KBM-7 (cell line): ENCODE measurements at places on chromosomes 1 and 21.

- no peak for DNase-seq
Measured at GRCh38 chr1:53575141-53575954, 116.1 kb downstream of the DMRTB1 start.

DNA sequence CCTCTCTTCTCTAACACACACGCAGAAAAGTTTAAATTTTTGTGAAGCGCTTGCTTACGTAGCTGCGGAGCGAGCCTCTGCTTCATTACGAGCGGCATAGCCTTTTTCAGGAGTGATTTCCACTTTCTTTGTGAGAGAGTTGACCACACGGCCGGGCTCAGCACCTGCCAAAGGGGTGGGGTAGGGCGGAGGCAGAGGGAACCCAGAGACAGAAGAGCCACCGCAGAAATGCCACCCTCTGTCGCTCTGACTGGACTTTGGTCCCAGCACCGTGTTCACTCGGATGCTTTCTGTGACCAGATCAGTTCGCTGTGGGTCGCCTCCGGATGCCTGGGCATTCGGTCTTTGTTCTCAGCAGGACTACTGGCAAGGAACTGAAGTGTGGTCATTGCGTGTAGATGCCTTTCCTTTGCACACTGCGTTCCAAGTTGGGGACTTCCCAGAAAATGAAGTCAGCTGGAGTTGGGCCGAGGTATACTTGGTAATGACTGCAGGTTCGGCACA, 883 bp downstream of the CHODL start:
- no peak for DNase-seq

DNA sequence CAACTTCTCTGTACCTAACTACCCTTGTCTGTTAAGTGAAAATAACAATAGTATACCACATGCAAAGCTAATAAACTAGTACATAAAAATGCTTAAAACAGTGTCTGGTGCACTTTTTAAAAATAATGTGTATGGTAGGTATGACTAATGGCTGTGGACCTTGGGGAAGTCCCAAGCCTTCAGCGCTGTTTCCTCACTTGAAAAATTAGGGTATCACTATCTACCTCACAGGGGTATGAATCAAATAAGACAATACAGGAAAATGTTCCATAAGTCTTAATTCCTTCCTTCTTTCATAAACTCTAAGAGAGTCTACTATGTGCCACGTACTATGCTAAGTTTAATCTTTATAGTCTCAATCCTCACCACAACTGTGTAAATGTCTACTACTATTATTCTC, 32.0 kb downstream of the EGLN1 start:
- DNase-seq: no peak

GRCh38 chr1:202994756-202995155, 12.4 kb upstream of the TMEM183A start:
- DNase-seq: no peak

GRCh38 chr1:10867914-10868598, 71.6 kb upstream of the CASZ1 start:
- DNase-seq: no peak

DNA sequence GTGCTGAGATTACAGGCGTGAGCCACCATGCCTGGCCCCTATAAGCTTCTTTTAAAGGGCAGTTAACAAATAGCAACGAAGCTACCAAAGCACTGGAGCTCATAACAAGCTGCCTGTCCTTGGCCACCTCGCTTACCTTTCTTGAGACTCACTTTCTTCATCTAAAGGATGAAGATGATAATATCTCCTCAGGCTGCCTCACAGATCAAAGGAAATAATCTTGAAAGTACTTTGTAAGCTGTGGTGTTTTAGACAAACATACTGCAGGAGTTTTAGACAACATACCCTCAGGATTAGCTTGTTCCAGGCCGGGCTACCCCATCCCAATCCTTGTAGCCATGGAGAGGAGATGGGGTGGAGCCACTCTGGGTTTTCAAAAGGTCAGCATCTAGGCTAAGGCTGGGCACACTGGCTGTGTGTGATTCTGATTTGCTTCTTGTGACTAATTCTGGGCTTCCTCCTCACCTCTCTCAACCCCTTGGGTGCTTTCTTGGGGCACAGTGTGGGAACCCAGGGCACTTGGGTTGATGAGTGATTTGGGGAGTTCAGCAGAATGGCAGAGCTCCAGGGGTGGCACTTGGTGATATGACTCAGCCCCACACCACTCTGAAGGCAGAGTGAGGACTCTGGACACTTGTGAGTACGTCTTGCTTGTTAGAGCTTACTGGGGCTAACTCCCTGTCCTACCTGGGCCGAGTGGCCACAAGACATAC, 5.2 kb downstream of the GPR25 start:
- no peak for DNase-seq

- DNase-seq: no peak
Measured at GRCh38 chr1:20405893-20406604, 80.0 kb downstream of the CAMK2N1 start.
